Pulmonary artery endothelial cell (primary cell): ENCODE measurements at places on chromosomes 16 and 17.

DNA sequence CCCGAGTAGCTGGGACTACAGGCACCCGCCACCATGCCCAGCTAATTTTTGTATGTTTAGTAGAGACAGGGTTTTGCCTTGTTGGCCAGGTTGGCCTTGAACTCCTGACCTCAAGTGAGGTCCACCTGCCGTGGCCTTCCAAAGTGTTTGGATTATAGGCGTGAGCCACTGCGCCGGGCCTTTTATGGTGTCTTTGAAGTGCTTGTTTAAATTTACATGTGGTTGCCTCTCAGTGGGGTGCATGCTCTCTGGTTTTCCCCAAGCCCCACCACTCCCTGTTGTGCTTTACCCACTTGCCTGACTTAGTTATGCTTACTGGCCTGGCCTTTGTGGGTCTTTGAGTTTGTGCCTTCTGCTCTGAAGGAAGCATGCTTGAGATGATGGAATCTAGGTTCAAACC is 132.0 kb downstream of the PRKCB start:
- DNase-seq: no peak

DNA sequence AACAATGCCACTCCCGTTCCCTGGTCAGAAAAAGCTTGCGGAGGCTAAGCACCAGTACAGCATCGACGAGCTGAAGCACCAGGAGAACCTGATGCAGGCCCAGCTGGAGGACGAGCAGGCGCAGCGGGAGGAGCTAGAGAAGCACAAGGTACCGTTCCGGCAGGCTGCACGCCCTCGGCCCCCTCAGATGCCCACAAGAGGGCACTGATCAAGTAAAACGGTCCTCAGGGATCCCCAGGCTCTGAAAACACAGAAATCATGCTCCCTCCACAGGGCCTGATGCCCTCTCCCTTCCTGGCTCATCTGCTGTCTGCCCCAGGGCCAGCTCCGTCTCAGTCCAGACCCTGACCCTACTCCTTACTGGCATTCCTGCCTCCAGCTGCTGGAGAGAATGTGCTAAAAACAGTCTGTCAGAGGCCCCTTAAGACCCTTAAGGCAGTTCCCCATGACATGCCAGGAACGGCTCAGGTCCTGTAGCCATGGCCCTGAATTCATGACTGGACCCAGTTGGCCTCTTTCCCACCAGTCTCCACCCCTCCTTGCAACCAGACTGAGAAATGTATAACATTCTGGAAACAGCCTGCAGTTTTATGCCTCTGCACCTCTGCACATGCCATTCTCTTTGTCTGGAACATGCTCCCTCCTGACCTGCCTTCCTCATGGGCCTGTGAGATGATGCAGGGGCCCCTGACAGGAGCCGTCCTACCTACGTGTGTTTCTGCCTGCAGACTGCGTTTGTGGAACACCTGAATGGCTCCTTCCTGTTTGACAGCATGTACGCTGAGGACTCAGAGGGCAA is 21.8 kb downstream of the DRC3 start:
- DNase-seq: no peak

DNA sequence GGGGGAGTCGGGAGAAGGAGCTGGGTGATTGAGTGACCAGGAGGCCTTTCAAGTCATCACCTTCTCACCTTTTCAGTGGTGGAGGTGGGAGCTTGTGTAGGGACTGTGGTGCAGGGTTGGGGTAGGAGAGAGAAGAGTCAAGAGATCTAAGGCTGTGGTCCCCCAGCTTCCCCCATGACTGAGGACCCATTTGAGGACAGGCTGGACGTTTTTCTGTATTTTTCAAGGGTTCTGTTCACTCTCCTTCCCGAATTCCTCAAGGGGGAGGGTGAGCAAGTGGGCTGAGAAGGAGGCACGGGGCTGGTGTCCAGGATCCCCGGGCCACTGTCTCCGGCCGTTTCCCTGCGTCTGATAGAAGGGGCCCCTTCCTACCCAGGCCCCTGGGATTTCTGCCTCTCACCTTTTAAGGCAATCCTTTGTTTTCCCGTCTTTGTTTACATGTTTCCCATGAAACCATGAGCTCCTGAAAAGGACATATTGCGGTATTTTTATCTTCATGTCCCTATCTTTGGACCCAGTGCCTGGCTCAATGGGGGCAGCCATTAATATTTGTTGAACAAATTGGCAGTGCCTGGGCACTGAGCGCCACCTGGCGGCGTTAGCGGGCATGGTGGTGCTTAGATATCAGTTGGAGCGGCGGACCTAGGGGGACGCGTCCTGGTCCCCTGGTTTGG is 9.2 kb upstream of the CD300A start:
- no peak for DNase-seq

DNA sequence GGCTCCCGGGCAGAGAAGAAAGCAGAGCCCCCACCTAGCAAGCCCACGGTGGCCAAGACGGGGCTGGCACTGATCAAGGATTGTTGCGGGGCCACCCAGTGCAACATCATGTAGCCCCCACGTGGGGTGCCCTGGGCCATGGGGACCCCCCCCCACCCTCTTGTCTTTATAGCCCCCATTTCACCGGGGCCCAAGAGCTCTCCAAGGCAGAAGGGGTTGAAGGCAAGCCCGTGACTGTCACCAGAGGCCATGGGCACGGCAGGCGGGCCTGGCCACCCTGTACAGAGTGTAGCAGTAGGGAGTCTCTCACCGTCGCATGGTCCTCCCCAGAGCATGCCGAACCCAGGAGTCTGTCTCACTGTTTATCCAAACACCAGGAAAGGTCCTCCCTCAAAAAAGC is 56.2 kb downstream of the MARF1 start:
- no peak for DNase-seq

GRCh38 chr17:153851-154250 is 16.5 kb downstream of the SCGB1C2 start:
- no peak for DNase-seq

GRCh38 chr17:7184647-7185046 is 5.5 kb upstream of the ASGR1 start:
- no peak for DNase-seq

- DNase-seq: no peak
Observed at GRCh38 chr17:42313773-42314566, 25.7 kb downstream of the STAT5A start.

DNA sequence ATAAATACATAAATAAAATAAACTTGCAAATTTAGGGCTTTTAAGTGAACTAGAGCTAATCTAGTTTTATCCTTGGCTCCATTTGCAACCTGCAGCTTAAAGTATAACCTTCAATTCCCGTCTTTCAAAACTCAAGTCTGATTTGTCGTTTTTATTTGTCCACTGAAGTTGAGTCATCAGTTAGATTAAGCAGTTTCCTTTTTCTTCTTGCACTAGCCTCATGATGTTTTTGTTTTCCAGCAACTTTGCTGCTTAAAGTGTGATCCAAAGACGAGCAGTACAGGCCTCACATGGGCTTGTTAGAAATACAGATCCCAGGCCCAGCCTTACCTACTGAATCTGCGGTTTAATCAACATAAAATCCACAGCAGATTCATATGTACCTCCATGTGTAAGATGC is 13.8 kb downstream of the ARSG start:
- DNase-seq: no peak

GRCh38 chr16:22098405-22099255 is 6.3 kb downstream of the VWA3A start:
- DNase-seq: no peak

- DNase-seq: no peak
Observed at GRCh38 chr16:66263168-66263972, 103.1 kb upstream of the CDH5 start.

GRCh38 chr16:2056077-2056476 is 8.3 kb downstream of the TSC2 start:
- no peak for DNase-seq

GRCh38 chr16:81785138-81785924 is 6.2 kb downstream of the PLCG2 start:
- no peak for DNase-seq

- DNase-seq: no peak
Observed at GRCh38 chr17:77521076-77521475, 380.3 kb downstream of the SEC14L1 start.

DNA sequence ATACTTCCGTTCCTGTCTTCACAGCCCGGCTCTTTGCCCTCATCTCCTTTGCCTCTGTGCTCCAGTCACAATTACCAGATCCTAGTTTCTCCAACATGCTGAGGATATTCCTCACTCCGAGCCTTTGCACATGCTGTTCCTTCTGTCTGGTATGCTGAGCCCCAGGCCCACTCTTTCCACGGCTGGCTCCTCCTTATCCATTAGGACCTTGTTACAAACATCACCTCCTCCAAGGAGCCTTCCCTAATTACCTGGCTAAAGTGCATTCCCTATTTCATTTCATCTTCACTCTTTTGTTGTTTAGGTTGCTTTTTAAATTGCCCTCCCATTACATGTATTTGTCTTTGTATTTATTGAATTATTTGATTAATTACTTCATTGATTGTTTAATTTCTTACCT is 14.9 kb upstream of the ADGRG1 start:
- no peak for DNase-seq

DNA sequence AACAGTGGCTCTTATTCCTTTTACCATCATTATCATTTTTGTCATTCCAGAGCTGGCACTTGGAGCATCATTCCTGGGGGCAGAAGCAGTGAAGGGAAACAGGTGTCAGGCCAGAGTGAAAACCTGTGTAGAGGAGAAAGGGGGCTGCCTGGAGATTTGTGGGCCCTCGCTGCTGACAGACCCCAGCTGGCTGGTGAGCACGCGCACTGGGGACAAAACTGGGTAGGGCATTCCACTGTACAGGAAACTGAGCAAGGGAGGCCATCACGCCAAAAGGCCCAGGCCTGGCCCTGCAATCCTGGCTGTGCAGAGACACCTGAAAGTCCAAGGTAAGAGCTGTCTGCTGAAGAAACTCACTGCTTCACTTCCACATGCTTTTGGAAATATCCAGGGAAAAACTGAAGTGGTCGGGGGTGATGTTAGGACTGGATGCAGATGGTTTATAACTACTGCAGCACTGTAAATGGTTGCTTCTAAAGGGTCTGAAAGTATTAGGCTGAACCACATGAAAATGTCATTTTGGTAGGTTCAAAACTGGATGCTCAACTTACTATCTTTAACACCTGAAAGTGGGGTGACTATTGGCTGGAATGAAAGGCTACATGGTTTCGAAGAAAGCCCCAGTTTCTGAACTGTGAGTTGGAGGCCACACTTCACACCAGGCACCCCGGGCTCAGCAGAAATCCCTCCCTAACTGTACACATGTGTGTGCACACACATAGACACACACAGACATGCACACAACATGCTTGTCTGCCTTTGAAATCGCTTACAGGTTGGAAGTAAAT is 225.0 kb downstream of the C16orf78 start:
- DNase-seq: no peak

DNA sequence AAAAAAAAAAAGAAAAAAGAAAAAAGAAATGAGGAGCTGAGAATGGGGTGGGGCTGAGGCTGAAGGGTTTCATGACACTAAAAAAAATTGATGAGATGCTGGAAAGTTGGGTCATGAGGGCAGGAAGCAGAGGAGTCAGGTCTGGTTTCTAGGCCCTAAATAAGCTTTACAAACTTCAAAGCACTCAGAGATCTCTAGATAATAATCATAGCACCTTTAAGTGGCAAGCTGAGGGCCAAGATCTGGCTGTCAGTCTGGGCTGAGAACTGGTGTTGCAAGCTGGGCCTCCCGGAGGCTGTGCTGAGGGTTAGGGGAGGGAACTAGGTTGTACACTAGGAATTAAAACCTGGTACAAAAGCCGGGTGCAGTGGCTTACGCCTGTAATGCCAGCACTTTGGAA is 6.4 kb downstream of the ZNF764 start:
- no peak for DNase-seq

- DNase-seq: no peak
Observed at GRCh38 chr17:63382136-63382535, 64.0 kb downstream of the CYB561 start.

- no peak for DNase-seq
Observed at GRCh38 chr16:23691483-23692189, 12.9 kb downstream of the PLK1 start.

DNA sequence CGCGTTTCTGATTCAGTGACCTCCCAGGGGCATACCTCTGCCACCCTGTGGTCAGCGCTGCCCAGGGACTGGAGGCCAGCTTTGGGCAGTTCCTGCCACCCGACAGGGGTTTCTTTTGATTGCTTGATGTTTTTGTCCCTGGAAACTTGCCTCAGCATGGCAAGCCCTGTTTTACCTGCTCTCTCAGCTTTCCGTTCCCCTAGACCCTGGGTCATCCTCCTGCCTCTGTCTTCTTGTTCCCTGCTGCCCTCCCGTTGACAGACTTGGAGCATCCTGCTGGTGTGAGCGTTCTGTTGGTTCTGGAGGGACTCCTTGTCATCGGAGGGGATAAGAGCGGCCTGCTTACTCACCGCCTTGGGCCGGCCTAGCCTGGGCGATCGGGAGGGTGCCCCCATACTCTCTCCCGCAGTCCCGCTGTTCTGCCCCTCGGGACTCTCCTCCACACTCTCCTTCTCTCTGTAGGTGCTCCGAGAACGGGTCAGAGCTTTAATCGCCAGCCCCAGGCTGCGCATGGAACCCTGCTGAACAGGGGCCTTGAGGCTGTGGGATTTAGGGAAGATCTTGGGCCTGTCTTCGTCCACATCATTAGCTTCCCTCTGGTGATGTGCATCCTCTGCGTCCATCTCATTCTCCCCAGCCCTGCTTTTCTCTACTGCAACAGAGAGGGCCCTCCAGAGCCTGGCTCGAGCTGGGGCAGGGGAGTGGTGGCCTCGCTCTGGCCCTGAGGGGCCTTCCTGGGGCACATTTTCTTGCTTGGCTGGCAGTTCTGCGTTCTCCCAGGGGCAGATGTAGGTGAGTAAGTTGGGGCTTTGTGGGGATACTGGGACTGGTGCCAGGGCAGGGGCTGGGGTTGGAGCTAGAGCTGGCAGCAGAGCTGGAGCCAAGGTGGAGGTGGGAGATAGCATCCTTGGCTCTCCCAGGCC is 13.7 kb downstream of the GPR179 start:
- no peak for DNase-seq

- DNase-seq: no peak
Observed at GRCh38 chr16:85208181-85208580, 95.9 kb upstream of the CIBAR2 start.

- DNase-seq: no peak
Observed at GRCh38 chr16:5333991-5334390, 236.4 kb upstream of the EEF2KMT start.

GRCh38 chr17:74192950-74193781 is 10.3 kb upstream of the RPL38 start:
- no peak for DNase-seq
